Activated naive CD4-positive, alpha-beta T cell (primary cell): ENCODE measurements at places on chromosomes 3 and 15.

DNA sequence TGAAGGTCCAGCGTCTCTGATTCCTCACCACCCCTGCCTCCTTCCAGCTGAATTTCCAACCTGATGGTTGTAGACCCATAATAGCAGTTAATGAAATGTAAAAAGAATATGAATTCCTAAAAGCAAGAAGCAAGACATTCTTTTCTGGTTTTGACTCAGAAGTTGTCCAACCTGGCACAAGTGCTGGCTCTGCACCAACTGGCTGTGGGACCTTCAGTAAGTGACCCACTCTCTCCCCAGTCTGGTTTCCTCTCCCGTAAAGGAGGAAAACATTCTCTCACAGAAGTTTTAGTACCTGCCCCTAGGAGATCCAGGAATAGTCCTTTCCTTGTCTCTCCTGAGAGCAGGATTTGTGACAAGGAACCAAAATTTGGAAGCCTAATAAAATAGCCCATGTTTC, 236.9 kb upstream of the TRIM42 start:
- DNase-seq, result no peak

DNA sequence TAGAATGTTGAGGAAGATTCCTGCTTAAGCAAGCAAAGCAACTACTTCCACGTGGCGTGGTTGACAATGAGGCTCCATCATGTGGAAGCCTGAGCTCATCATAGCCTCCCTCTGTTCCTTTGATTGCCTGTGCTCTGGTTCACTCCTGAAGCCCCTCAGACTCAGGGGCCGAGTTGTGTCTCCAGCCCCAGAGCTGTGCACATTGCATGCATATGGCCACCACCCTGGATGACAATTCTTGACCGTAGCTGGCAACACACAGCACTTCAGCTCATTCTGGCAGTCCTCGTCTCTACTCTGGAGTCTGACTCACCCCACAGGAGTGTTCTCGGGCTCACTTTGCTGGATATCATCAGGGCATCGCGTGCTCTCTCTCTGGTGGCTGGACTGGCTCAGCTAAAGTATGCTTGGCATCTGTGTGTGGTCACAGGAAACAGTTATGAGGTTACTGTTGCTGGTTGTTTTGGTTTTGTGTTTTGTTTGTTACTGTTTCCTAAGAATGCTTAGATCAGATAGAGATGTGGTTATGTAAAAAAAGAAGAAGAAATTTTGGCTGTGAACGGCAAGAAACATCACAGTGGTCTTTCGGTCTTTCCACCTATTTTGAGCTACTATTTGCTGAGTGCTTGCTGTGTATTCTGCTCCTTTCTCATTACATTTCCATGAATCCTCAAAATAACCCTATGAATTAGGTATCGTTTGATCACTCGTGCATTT, 41.6 kb upstream of the MRPS22 start:
- no peak for DNase-seq

GRCh38 chr3:8152821-8153418, 348.7 kb upstream of the LMCD1 start:
- DNase-seq, result no peak

DNA sequence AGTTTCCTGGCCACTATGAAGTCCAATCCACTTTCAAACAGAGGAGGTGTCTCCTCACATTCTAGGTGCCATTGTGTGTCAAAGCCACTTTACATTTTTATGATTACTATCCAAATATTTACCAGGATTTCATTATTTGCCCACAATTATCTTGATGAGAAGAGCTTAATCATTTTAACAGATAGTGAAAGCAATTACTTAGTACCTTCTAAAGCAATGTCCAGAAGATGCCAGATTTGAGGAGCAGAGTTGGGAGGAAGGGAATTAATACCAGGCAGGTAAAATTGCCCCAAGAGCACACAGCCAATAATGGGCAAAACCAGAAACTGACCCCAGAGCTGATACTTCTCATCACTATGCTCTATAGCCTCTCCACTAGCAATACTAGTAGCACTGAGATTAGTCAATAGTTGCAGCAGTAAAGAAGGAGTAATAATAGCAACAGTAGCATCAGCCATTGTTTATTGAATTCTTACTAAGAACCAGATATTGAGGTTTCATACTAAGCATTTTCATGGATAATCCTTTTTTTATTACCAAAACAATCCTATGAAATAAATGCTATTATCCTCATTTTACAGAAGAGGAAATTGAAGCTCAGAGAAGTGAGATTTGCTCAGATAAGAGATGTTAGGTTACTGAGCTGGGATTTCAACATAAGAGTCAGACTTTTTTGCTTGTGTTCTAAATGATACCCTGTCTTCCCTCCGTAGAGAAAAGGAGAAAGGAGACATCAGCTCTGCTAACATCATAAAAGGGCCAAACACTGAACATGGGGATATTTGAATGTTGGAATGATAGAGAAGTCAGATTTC, 509.3 kb upstream of the CFAP20DC start:
- no peak for DNase-seq

GRCh38 chr3:32423956-32424557, 32.4 kb downstream of the CMTM7 start:
- no peak for DNase-seq

GRCh38 chr3:34882764-34883163, 756.6 kb upstream of the ARPP21 start:
- no peak for DNase-seq

- no peak for DNase-seq
Measured at GRCh38 chr3:106397006-106397405, 528.2 kb upstream of the CBLB start.

GRCh38 chr3:25665315-25666280, 891 bp upstream of the TOP2B start:
- no peak for DNase-seq

- DNase-seq, result no peak
Measured at GRCh38 chr15:66630801-66631351, 65.1 kb upstream of the LCTL start.

DNA sequence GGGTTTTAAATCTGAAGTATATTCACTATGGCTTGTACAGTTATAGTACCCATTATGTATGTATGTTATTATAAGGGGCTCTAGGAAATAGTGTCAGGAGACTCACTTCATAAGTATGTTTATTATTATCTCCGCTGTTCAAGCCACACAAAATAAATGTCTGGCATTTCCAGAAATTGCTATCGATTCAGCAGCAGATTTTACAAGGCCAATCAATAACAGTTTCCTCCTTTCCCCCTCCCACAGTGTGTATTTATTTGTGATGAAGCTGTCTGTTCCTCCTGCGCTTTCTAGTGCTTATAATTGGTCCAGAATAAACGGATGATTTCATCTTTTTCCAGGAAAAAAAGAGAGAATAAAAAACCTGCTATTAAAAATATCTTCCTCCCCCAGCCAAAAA, 134.2 kb upstream of the LPP start:
- DNase-seq, result no peak

- DNase-seq, result no peak
Measured at GRCh38 chr3:116020495-116020894, 397.2 kb downstream of the GAP43 start.

GRCh38 chr3:188421836-188422540, 268.0 kb downstream of the LPP start:
- DNase-seq, result no peak
